Psoas muscle (tissue), 8 donors: ENCODE measurements at places on chromosomes 11 and 22. TPM values are rescaled to one million over a fixed set of nuclear protein-coding genes. Genes with fewer than 3 reads are reported as not detected.

Gene OR51F2
- not detected for total RNA-seq

Gene HORMAD2
- not detected for total RNA-seq

Gene OR8A1
- not detected for total RNA-seq

Gene SCT
- 1.8 TPM for total RNA-seq

- peaks cover 28% of the 10 kb centered on the region for H3K27me3 ChIP-seq
- peak; percentile 87 for DNase-seq
- peak overlapping the region; percentile 58 for H3K27ac ChIP-seq
- no peaks in the 10 kb centered on the region for H3K36me3 ChIP-seq
- peak overlapping the region; percentile 69 for H3K4me3 ChIP-seq
- H3K4me1 ChIP-seq: no peaks in the 10 kb centered on the region
Measured at GRCh38 chr11:124920870-124921609, 2.0 kb downstream of the HEPN1 start.

- H3K27me3 ChIP-seq: no peaks in the 10 kb centered on the region
- no peaks in the 10 kb centered on the region for H3K36me3 ChIP-seq
- no peak overlapping the region for H3K4me3 ChIP-seq
- H3K27ac ChIP-seq: no peak overlapping the region
Measured at GRCh38 chr11:107864591-107864990, 6.0 kb upstream of the SLC35F2 start.

GRCh38 chr11:365831-366230 is 3.5 kb upstream of the B4GALNT4 start:
- no peak overlapping the region for H3K4me3 ChIP-seq
- no peaks in the 10 kb centered on the region for H3K36me3 ChIP-seq
- H3K27ac ChIP-seq: no peak overlapping the region
- no peak for DNase-seq

GRCh38 chr22:47678048-47678447 is 915.6 kb downstream of the TBC1D22A start:
- no peak overlapping the region for H3K4me3 ChIP-seq
- no peaks in the 10 kb centered on the region for H3K4me1 ChIP-seq
- H3K27me3 ChIP-seq: no peaks in the 10 kb centered on the region
- no peaks in the 10 kb centered on the region for H3K36me3 ChIP-seq
- H3K27ac ChIP-seq: no peak overlapping the region

DNA sequence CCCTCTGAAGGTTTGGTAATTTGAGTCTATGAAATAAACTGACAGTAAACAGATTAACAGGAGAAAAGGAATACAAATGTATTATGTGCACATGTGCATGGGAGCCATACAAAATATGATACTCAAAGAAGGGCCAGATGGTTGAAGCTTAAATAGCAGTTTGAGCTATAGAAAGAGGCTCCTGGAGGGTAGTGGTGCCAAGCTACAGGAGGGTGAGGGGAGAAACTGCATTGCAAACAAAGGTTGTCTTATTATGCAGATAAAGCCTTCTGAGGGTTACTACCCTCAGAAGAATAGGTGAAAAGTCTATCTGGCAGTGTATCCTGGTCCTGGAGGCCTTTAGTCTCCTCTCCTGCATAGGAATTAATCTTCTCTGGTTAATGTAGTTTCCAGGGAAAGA is 267.3 kb upstream of the MPPED2 start:
- H3K4me1 ChIP-seq: no peaks in the 10 kb centered on the region
- no peaks in the 10 kb centered on the region for H3K27me3 ChIP-seq
- H3K27ac ChIP-seq: no peak overlapping the region

GRCh38 chr11:7571640-7572000 is 57.8 kb downstream of the PPFIBP2 start:
- H3K27me3 ChIP-seq: no peaks in the 10 kb centered on the region
- no peak overlapping the region for H3K4me3 ChIP-seq
- H3K36me3 ChIP-seq: peaks cover 4% of the 10 kb centered on the region
- no peak overlapping the region for H3K27ac ChIP-seq
